ENCODE measurements at places on chromosomes 3 and 15. TPM values are rescaled to one million over a fixed set of nuclear protein-coding genes. Genes with fewer than 3 reads are reported as not detected.

Gene CADM2
- total RNA-seq: not detected

DNA sequence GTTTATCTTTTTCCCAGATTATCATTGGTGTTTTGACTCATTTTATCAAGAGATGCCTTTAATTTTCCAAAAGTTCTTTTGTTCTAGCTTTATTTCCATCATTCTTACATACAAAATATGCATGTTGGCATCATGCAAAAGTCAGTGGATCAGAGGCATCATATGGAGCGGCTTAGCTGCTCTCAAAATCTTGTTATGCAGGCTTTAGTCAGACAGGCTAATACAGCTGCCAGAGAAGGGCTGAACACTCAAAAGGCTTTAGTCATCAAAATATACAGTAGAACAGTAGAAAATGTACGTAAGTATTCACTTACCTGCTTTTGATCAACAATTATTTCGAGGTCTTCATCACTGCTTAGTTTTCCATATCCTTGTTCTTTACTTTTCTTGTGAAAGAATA is 65.5 kb downstream of the PEX5L start:
- H3K27ac ChIP-seq: no peak overlapping the region
- H3K36me3 ChIP-seq: no peaks in the 10 kb centered on the region
- H3K4me1 ChIP-seq: no peaks in the 10 kb centered on the region
- DNase-seq: peak; percentile 7

DNA sequence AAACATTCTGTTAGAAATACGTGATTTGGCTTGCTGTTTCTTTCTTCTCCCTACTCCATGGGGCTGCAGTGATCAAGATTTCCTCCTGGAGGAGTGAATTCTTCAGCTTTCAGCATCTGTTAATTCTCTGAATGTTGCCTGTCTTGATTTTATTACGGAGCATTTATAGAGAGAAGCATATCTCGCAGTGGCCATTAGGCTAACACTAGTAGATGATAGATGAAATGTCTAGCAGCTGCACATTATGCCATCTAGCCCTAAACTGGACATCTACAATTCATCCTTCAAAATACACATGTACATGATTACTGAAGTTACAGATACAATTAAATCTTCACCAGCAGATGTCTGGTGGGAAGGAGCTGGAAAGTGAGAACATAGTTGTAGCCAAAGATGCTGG is 769.8 kb upstream of the NECTIN3 start:
- H3K27ac ChIP-seq: no peak overlapping the region
- no peaks in the 10 kb centered on the region for H3K36me3 ChIP-seq
- H3K4me1 ChIP-seq: peaks cover 10% of the 10 kb centered on the region
- H3K4me3 ChIP-seq: no peak overlapping the region

- H3K4me1 ChIP-seq: no peaks in the 10 kb centered on the region
- no peaks in the 10 kb centered on the region for H3K36me3 ChIP-seq
- no peak for DNase-seq
- H3K27me3 ChIP-seq: no peaks in the 10 kb centered on the region
Measured at GRCh38 chr3:191634902-191635301, 173.9 kb downstream of the PYDC2 start.

DNA sequence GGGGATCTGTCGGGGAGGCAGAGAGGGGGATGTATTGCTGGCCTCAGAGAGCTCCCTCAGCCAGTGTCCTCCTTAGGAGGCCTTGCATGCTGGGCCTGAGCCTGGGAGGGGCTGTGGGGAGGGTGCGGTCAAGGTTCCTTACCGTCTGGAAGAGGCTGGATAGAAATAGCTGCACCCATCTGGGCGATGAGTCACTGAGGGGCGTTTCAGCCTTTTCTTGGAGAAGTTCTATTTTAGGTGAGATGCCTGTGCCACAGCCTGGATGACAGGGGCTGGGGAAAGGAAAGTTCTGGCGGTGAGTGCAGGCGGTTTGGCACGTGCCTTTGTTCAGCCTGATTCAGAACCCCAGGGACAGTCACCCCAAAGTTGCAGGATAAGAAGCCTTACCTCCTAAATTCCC is 35.7 kb upstream of the APEH start:
- H3K4me3 ChIP-seq: no peak overlapping the region
- H3K36me3 ChIP-seq: no peaks in the 10 kb centered on the region
- DNase-seq: peak; percentile 70
- no peaks in the 10 kb centered on the region for H3K4me1 ChIP-seq
- peaks cover 3% of the 10 kb centered on the region for H3K27me3 ChIP-seq

- H3K36me3 ChIP-seq: 0 out of 2 replicates have a peak, but pooled peaks cover 11% of the 10 kb centered on the region
- H3K4me3 ChIP-seq: no peak overlapping the region
- no peaks in the 10 kb centered on the region for H3K27me3 ChIP-seq
- DNase-seq: no peak
Measured at GRCh38 chr3:100575704-100576103, 33.7 kb upstream of the ADGRG7 start.

DNA sequence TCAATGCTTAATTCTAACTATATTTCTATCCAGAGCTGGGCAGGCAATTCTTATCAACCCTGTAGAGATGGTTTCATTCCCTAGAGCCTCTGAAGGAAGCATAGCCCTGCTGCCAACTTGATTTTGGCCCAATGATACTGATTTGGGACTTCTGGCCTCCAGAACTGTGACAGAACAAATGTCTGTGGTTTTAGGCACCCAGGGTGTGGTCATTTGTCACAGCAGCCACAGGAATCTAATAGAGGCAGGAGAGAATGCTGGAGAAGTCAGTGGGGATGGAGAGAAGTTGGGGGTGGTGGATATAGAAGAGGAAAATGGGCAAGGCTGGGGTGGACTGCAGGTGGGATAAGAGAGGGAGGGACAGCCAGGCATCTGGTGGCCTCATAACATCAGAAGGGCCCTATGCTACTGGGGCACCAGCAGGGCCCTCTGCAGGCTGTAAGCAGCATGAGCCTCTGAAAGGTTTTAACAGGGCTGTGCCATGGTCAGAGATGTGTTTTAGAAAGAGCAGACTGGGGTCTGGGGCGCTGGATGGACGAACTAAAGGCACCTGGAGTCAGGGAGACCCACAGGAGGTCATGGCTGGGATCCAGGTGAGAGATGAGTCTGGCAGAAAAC is 19.8 kb downstream of the MRPS11 start:
- no peaks in the 10 kb centered on the region for H3K27me3 ChIP-seq
- H3K4me1 ChIP-seq: peaks cover 16% of the 10 kb centered on the region
- no peaks in the 10 kb centered on the region for H3K36me3 ChIP-seq
- peak; percentile 45 for DNase-seq
- no peak overlapping the region for H3K4me3 ChIP-seq
- H3K27ac ChIP-seq: no peak overlapping the region

DNA sequence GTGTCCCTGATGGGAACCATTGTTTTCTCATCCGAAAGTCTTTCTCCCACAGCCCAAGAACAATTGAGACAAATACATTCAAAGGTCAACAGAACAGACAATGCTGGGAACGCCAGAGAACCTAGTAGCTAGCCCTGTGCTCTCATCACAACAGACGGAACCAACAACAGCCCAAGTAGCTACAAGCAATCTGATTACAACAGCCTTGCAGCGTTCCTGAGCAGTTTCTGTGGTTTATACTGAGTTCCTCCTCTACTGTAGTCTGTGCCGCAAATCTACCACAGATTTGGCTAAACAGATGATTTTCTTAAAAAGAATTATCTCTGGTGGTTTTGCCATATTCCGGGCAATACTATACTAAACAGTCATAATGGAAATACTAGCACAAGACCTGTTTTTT is 435.6 kb downstream of the MECOM start:
- peak; percentile 85 for DNase-seq
- H3K4me1 ChIP-seq: peaks cover 19% of the 10 kb centered on the region
- no peaks in the 10 kb centered on the region for H3K36me3 ChIP-seq
- H3K27me3 ChIP-seq: no peaks in the 10 kb centered on the region

Gene RBP2
- total RNA-seq: not detected

- H3K36me3 ChIP-seq: peaks cover 6% of the 10 kb centered on the region
- peaks cover 25% of the 10 kb centered on the region for H3K4me1 ChIP-seq
- no peak overlapping the region for H3K27ac ChIP-seq
- no peak for DNase-seq
- H3K4me3 ChIP-seq: no peak overlapping the region
Measured at GRCh38 chr15:62734706-62735105, 307.8 kb upstream of the TPM1 start.

Gene VIPR1
- total RNA-seq: not detected

DNA sequence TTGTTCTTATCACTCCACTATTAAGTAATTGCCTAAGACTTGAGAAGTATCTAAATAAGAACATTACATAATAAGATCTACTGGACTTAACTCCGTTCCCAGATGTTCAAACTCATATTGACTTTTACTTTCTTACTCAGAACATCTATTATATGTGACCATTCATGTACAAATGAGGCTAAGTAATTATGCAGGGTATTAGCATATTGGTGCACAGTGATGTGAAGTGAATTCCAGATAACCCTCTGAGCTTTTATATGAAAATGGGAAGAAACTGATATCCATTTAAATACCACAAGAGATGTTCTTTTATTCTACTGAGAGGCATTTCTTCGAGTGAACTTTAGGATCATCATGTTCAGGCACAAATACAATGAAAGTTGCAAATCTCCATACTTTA is 135.7 kb downstream of the ZPLD1 start:
- no peaks in the 10 kb centered on the region for H3K36me3 ChIP-seq
- no peaks in the 10 kb centered on the region for H3K4me1 ChIP-seq
- DNase-seq: no peak
- H3K27ac ChIP-seq: no peak overlapping the region
- H3K4me3 ChIP-seq: no peak overlapping the region
- H3K27me3 ChIP-seq: no peaks in the 10 kb centered on the region

DNA sequence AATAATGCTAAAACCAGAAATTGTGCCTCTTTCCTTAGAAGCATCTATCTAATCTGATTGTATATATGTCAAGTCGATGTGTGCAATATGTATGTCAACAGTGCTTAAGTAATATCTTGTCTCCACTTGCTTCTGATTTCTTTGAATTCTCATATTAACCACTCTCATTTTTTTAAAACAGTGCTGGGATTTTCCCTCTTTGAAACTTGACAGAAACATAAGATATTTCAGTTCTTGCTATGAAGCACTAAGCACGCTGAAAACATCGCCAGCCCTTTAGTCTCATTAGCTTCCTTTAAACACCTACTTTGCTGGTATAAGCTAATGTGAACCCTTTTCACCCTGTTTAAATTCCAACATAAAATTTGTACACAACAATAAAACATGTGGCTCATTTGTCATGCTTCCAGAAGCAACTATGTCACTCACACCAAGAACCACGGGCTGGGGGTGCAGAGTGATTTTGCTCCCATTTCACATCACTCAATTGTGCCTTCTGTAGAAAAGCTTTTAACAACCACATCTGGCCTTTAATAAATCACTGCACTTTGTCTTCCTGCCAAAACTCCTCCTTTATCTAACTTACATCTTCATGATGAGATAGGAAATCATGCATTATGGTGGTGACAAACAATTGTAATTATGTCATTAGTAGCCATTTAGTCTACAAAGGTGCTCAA is 185.2 kb downstream of the FOXP1 start:
- DNase-seq: no peak
- no peaks in the 10 kb centered on the region for H3K36me3 ChIP-seq
- no peak overlapping the region for H3K27ac ChIP-seq
- no peak overlapping the region for H3K4me3 ChIP-seq

DNA sequence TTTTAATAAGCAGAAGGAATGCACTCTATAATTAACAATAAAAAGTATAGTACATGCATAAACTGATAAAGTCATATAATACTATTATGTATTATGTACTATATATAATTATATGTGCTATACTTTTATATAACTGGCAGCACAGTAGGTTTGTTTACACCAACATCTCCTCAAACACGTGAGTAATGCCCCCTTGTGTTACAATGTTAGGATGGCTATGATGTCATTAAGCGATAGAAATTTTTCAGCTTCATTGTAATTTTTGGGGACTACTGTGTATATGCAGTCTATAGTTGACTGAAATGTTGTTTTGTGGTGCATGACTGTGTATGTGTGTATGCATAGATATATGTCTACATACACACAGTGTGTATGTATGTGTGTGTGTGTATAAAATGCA is 100.6 kb downstream of the SLMAP start:
- H3K4me3 ChIP-seq: no peak overlapping the region
- peaks cover 14% of the 10 kb centered on the region for H3K4me1 ChIP-seq
- H3K36me3 ChIP-seq: 0 out of 2 replicates have a peak, but pooled peaks cover 3% of the 10 kb centered on the region

- DNase-seq: no peak
- peak overlapping the region; percentile 94 for H3K27ac ChIP-seq
- no peak overlapping the region for H3K4me3 ChIP-seq
- no peaks in the 10 kb centered on the region for H3K27me3 ChIP-seq
Measured at GRCh38 chr15:58732625-58733363, 16.7 kb downstream of the ADAM10 start.

DNA sequence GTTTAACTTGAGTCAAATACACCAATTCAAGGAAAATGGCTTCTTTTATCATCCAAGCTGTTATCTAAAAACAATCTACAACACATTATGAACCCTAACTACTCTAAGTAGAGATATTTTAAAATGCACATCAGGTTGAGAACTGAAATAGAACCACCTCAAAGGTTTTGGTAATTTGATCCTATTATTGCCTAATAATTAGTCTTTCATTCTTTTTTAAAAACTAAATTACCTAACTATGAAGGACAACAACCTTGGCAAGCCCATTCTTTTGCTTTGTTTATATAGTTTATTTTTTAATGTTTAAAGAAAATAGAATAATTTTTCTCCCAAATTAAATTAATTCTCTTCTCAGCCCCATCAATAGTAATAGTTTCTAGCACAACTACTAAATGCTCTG is 61.1 kb upstream of the PPIB start:
- H3K27ac ChIP-seq: no peak overlapping the region
- no peak for DNase-seq
- H3K4me3 ChIP-seq: no peak overlapping the region
- no peaks in the 10 kb centered on the region for H3K36me3 ChIP-seq
- peaks cover 13% of the 10 kb centered on the region for H3K4me1 ChIP-seq

GRCh38 chr15:89401631-89402517 is 67.2 kb upstream of the POLG start:
- DNase-seq: peak; percentile 73
- H3K27ac ChIP-seq: no peak overlapping the region
- peaks cover under 1% of the 10 kb centered on the region for H3K4me1 ChIP-seq
- H3K27me3 ChIP-seq: peaks cover 86% of the 10 kb centered on the region
- H3K36me3 ChIP-seq: no peaks in the 10 kb centered on the region

- peaks cover 23% of the 10 kb centered on the region for H3K4me1 ChIP-seq
- H3K27me3 ChIP-seq: no peaks in the 10 kb centered on the region
- peak overlapping the region; percentile 81 for H3K27ac ChIP-seq
- peak; percentile 92 for DNase-seq
Measured at GRCh38 chr3:156483426-156483825, 71.5 kb downstream of the SSR3 start.

DNA sequence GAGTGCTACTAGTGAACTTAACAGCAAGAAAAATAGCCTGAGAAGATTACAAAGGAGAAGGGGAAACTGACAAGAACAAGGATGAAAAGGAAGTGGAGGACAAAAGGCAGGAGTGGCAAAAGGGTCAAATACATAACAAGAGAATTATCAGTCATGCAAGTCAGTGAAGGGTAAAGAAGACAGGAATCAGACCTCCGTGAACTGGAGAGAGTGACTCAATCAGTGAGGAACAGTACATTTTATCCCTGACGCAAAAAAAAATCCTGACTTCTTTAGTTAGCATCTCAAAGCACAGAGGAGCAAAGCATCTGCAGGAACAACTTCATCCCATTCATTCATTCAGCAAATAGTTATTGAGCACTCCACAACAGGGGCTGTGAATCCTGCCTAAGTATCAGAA is 97.8 kb downstream of the SST start:
- peaks cover 13% of the 10 kb centered on the region for H3K4me1 ChIP-seq
- DNase-seq: no peak
- no peaks in the 10 kb centered on the region for H3K36me3 ChIP-seq
- no peak overlapping the region for H3K27ac ChIP-seq
- no peak overlapping the region for H3K4me3 ChIP-seq

GRCh38 chr15:73926219-73927002 is at the start of gene LOXL1:
Gene LOXL1, plus strand, starts transcription at chr15:73926462. Its CDS starts 322 bp downstream, at chr15:73926784.
- peak within 1 kb of the TSS; percentile 94 for H3K27ac ChIP-seq
- H3K36me3 ChIP-seq: no peaks in the 10 kb centered on the region

Gene MELTF
- 0.89 TPM for total RNA-seq
